Naive thymus-derived CD4-positive, alpha-beta T cell (primary cell): ENCODE measurements at places on chromosomes 6 and 20.

DNA sequence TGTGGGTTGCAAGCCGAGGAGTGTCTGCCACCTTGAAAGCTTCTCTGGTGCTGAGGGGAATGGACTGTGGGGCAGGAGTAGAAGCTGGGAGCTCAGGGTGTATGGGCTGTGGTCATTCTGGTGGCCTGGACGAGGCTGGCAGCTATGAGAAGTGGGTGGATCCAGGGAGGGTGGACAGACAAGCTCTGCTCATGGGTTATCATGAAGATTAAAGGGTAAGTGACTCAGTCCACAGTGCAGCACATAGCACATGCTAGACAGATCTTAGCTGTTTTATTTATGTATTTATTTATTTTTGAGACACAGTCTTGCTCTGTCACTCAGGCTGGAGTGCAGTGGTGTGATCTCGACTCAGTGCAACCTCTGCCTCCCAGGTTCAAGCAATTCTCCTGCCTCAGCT, 13.8 kb downstream of the RSPO4 start:
- DNase-seq = no peak

GRCh38 chr6:18883851-18884250, 496.7 kb downstream of the RNF144B start:
- no peak for DNase-seq

DNA sequence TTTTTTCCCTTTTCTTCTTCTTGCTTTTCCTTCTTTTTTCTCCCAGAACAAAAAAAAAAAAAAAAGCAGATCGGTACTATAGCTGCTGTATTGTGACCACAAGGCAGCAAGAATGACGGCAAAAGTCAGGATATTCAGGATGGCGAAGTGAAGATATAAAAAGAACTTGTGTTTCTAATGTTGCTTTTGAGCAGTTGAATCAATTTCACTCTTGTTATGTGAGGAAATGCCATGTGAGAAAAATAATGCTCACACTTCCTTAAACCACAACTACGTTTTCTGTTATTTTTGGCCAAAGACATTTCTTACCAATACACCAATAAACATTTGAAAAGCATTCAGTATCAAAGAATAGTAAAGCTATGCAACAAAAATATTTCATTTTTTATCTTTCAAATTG, 510.5 kb downstream of the HACE1 start:
- no peak for DNase-seq

DNA sequence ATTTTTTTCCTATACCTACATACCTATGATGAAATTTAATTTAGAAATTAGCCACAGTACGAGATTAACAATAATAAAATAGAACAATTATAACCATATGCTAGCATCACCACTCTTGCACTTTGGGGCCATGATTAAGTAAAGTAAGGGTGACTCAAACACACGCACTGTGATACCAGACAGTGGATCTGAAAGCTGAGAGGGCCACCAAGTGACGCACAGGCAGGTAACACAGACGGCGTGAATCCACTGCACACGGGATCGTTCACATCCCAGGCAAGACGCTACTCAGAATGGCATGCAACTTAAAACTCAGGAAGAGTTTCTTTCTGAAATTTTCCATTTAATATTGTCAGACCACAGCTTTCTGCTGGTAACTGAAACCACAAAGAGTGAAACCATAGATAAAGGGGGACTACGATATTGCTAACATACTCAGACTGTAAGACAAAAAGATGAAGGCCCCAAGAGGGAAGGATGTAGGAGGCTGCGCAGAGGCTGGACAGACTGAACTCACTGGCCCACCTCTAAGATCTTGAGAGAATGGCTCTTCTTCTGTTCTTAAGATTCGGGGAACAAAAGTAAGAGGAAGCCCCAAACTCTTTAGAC, 17.9 kb downstream of the RRBP1 start:
- no peak for DNase-seq

GRCh38 chr6:170575250-170575649, 9.2 kb downstream of the PDCD2 start:
- no peak for DNase-seq

DNA sequence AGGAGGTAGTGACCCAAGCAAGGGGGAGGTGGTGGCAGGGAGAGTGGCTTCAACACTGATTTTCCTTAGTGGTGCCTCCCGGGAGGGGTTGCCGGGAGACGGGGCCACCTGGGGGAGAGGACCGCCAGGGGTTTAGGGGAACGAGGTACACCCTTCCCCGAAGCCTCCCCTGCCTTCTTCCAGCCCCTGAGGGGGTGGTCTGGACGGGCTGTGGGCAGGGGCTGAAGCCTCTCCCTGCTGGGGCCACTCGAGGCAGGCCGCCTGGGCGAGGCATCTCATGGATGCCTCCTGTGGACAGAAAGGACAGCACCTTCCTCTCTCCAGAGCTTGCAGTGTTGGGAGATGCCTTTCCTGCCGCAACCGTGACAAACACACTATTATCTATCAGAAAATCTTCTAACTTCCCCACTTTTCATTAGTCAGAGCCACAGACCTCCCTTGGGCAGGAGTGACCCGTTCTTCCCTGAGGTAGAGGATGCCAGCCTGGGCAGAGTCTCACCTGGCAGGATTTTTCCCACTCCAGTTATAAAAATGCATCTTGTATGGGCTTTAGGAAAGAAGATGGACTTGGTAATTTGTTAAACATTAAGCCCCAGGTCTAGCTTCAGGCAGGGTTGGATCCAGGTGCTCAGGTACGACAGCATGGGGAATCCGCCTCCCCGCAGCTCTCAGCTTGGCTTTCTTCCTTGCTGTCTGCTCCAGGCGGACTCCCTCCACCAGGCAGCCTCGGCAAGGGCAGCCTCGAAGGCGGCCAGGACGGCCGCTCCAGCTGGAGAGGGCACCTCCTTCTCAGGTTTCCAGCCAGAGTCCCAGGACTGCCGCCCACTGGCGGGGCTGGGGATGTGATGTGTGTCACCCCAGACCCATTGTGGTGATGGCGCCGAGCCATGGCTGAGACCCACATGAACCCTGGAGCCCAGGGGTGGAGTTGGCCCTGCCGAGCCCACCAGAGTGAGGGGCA, 11.0 kb downstream of the HRH3 start:
- DNase-seq = no peak

DNA sequence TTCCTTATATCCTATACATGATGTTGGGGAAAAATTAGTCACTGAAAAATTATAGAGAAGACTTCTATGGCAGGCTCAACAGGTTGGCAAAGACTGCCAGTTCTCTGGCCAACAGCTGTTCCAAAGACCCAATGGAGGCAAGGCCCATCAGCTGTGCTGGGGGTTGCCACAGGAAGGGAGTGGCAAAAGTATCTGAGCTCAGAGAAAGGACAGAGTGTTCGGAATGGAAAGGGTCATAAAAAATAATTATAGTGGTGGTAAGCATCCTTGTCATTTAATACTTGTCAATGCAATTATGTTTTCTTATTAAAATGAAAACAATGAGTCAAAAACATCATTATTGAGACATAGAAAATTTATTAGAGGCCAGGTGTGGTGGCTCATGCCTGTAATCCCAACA, 36.1 kb downstream of the FASTKD5 start:
- DNase-seq = no peak

DNA sequence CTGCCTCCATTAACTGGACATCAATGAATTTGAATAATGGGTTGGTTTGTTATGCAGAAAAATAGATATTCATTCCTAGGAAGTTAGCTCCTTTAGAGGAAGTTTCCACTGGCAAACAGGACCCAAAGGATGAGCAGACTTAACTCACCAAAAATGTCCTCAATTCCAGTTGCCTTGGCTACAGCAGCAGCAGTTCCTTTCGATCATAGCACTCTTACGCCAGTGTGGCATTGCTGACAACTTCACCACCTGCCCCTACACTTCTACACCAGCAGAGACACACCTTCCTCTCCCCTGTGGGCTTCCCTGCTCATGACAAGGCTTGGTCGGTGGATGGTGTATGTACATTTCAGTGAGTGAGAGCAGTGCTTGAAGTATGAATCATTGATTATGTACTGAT, 532.8 kb downstream of the QKI start:
- DNase-seq = no peak

DNA sequence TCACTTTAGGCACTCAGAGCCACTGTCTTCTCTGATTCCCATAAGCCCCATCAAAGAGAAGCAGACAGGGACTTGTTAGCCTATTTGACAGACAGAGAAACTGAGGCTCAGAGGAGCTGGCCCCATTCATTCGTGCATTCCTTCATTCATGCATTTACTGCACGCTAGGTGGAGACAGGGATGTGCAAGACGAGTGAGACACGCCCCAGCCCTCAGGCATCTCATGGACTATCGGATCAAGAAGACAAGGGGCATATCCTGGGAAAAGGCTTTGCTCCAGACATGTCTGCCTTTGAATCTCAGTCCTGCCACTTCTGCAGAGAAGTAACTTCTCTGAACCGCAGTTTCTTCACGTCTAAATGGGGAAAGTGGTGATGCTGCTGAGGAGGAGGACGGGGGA, 54.1 kb downstream of the BPIFB1 start:
- DNase-seq = no peak

- no peak for DNase-seq
Observed at GRCh38 chr6:156545021-156545420, 232.2 kb upstream of the ARID1B start.

DNA sequence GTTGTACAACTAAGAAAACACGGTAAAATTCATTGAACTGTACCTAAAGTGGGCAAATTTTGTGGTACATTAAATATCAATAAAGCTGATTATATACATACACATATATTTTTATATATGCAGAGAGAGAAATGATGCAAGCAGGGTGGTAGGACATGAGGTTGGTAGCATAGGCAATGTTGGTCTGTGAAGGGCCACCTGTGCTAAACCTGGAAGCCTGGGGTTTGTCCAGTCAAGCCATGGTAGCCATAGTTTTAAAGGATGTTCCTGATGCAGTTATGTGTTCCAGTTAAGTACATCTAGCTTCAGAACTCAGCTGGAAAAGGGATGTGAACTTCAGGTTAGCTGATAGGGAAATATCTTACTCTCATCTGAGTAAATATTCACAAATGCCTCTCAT, 60.1 kb downstream of the TRIM38 start:
- DNase-seq = no peak

DNA sequence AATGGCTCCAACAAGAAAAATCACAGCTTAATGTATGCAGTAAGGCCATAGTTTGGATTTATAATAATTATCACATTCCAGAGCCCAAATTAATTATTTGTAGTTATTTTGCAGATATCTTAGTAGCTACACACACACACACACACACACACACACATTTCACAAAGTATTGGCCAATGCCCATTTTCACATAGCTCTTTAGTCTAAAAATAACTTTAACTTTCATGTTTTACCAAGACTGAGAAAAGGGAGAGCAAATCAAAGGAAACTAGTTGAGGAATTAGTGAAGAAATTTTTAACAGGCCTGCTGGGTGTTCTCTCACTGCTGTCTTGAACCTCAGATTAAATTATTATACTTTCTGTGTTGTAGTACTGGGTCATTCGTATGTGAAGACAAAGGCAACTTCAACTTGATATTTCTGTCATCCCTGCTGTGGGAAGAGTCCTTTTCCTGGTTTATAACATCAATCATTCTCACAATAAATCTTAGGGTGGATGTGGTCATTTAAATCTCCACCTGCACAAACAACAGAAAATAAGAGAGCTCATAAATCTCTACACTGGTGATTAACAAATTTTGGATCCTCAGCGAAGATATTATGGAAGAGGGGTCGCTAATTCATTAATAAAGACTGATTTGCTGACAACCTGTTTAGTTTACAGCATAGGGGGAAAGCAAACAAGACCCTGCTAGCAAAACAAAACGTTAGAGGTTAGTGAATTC, 1.6 kb upstream of the TCF21 start:
- DNase-seq = no peak
